ENCODE measurements at places on chromosomes 5 and 9.

- peak; percentile 58 for DNase-seq
These were observed 531.2 kb upstream of the ZNF608 start for GRCh38 chr5:125277494-125278154.

DNA sequence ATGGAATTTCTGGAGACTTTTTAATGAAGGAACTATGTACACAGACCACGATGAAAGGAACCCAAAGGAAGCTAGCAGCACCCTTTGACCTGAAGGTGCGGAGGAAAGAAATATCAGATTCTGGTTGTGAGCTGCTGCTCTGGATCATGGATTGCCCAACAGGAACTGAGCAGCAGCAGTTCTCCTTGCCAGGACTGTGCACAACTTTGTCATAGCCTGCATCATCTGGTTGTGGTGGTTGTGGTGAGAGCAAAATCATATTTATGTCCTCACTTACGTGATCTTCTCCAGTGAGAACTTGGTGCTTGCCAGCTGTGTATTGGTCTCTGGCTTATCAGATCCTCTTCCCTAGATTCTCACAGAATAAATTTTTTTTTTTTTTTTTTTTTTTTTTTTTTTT is 70.7 kb upstream of the LPAR1 start:
- no peak for DNase-seq

GRCh38 chr5:135467051-135467625 is 15.0 kb upstream of the TIFAB start:
- no peak for DNase-seq

DNA sequence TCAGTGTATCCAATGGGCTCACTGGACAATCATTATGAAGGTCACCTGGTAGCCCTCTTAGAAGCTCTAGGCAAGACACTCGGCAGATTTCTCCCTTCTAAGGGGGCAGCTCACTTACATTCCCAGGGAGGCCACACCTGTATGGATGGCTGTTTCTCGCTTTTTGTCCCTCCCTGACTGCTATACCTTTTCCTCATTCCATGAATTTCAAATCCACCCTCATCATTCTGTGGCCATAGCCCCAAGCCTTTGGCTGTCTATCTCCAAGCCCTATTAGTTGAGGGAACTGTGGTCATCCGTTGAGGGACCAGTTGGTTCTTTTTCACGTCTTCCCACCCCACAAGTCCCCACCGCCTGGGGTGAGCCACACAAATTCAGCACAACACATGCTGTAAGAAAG is 85.0 kb upstream of the RARS1 start:
- DNase-seq = no peak

- peak; percentile 15 for DNase-seq
These were observed 97.1 kb downstream of the SLC44A1 start for GRCh38 chr9:105341434-105342146.

DNA sequence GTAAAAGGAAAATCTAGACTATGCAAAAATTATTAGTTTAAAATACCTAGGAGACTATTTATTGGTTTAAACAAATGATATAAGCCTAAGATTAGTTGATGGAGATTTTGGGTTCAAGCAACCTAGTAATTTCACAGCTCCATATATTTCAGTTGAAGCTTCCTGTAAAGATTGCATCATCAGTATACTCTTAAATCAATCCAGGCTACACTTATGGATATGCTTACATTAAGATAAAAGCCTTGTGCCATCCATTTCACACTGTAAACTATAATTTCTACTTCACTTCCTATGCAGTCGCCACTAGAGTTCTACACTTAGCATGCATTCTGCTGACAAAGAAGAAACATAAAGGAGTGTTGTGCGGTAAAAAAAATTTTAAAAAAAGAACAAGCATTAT is 7.3 kb upstream of the LIX1 start:
- DNase-seq = no peak
